Stimulated activated CD8-positive, alpha-beta memory T cell treated with anti-CD3 and anti-CD28 coated beads, Interleukin-15, amount 100 ng/mL, for 48 hours (primary cell): ENCODE measurements at places on chromosomes 2 and 18.

- no peak for DNase-seq
Observed at GRCh38 chr2:10919771-10920621, 8.3 kb downstream of the KCNF1 start.

DNA sequence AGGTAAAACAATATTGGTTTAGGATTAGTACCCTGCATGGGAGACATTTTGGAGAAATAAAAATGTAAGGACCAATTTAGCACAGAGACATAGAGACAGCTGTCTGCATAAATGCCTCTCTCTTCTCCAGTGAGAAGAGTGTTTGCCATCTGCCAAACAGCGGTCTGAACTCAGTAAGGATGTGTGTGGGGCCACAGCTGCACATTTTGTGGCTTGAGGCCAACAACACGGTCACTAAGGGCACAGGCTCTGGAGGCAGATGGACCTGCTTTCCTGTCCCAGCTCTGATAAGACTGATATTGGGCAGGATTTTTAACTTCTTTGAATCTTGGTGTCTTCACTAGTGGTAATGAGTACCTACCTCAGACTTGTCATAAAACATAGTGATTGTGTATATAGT lies 10.2 kb downstream of the ZBTB14 start:
- DNase-seq: no peak

DNA sequence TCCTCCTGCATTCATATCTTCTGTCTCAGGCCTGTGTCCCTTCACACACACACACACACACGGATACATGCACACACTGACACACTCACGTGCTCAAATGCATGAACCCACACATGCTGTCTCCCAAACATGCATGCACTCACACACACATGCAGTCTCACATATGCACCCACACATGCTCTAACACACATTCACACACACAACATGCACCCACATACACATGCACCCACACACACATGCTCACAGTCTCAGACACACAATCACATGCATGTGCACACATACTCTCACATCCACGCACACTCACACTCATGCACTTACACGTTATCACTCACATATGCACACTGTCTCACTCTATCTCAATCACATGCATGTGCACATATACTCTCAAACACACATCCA lies 1.9 kb upstream of the CD226 start:
- DNase-seq: no peak

DNA sequence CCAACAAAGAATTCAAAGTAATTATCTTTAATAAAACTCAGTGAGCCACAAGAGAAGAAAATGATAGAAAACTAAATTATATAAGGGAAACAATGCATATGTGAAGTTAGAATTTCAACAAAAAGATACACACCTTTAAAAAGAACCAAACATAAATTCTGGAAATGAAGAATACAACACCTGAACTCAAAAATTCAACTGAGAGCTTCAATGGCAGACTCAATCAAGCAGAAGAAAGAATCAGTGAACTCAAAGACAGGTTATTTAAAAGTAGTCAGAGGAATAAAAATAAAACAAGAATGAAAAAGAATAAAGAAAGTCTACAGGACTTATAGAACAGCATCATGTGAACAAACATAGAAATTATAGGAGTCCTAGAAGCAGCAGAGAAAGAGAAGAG lies 73.4 kb downstream of the L3MBTL4 start:
- no peak for DNase-seq

- DNase-seq: no peak
Observed at GRCh38 chr2:134218414-134218813, 35.5 kb upstream of the MGAT5 start.

- DNase-seq: no peak
Observed at GRCh38 chr18:67586101-67586500, 69.6 kb upstream of the DSEL start.

GRCh38 chr2:100945930-100946607 lies 56.0 kb upstream of the RPL31 start:
- no peak for DNase-seq

GRCh38 chr2:101064868-101065549 lies 62.9 kb downstream of the RPL31 start:
- no peak for DNase-seq

GRCh38 chr18:58412844-58413666 lies 215.8 kb downstream of the ALPK2 start:
- no peak for DNase-seq

DNA sequence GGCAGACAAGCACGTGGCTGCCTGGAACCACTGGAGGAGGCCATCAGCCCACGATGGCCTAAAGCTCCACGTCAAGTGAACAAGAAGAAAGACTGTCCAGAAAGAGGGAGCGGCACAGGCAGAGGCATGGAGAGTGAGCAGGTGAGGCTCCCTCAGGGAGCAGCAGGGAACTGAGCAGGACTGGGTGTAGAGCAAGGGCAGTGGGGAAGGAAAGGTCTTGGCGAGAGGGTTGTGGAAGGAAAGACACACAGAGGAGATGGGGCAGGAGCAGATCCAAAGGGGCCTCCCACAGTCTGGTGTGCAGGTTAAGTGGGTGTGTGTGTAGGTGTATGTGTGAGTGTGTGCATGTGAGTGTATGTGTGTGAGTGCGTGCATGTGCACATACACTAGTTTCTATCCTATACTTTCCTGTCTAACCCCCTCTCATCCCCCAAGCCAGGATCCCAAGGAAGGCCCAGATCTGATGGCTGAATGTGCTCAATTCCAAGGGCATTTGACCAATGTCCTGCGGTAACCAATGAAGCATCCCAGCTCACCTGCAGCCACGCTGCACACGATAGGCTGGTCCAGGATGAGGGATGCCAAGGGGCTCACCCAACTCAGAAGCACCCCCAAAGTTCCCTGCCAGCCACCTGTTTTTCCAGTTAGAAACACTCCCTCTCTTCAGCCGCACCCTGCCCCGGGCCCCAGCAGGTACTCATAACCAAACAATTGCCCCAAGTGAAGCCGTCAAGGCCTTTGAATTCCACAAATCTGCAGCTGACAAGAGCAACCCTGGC lies 262.5 kb upstream of the RAB6C start:
- DNase-seq: no peak

DNA sequence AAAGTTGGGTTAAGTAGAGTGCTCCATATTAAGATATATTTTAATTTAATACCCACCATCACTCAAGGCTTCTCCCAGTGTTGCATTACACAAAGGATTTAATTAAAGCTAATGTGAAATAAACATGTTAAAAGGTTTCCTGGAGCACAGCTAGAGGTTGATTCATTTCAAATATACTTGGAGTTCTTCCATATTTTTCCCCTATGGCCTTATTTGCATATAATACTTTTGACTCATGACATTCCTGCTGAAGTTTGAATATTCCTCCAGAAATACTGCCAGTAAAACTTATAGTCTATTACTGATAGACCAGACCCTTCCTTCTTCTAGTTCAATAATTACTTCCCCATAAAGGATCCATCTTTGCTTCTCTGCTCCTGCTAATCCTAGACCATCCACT lies 227.5 kb downstream of the GULP1 start:
- no peak for DNase-seq

DNA sequence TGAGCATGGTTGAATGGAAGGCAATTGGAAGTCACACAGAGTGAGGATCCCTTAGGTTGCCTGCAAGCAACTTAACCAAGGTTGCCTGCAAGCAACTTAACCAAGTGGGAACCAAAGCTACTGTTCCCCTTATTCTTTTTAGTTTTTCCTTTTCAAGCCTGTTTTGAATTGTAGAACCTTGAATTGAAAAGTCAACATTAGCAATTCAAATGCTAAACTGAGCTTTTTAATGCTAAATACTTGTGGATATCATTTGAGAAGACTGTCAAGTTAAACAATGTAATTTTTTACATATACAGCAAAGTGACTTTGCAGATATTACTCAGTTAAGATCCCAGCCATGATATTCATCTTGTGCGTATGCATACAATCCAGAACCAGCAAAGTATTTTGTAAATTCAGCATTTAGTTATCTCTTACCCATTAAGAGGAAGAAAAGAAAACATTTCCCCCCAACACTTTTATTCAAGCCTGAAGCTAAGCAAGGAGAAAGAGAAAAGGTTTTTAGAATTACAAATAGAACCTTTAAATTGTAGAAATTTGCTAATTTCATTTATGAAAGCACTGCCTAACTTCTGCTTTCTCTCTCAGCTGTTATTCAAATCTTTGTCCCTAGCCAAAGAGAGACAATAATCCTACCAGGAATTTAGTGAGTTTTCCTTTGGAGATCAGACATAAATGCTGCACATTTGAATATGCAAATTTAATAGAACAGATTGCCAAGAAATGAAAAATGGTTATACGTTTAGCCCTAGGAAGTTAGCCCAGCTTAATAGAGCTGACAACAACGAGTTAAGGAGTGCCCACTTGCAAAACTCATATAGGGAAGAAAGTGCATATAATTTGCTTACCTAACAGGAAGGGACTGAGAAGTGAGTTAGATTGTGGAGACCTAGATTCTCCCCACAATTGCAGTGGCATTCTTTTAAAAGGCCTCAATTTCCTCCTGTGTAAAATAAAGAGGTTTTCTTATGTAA lies 643.2 kb upstream of the PIK3C3 start:
- DNase-seq: no peak

GRCh38 chr18:57149531-57149930 lies 2.6 kb downstream of the BOD1L2 start:
- no peak for DNase-seq

DNA sequence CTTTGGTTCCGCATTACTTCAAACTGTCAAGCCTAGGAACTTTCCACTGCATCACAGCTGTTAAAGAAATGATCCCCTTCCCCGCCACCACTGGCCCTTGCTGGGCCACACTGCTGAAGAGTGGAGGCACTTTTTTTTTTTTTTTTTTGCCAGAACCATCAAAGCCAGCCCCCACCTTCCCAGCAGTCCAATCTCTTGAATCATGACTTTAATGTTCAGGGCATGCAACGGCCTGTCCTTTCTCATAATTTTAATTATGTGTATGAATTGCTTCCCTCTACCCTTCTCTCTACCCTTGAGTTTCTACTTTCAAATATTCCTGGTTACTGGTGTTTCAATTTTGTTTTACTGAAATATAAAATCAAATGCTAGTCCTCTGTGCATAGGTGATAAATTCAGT lies 102.1 kb upstream of the LMAN1 start:
- DNase-seq: no peak

DNA sequence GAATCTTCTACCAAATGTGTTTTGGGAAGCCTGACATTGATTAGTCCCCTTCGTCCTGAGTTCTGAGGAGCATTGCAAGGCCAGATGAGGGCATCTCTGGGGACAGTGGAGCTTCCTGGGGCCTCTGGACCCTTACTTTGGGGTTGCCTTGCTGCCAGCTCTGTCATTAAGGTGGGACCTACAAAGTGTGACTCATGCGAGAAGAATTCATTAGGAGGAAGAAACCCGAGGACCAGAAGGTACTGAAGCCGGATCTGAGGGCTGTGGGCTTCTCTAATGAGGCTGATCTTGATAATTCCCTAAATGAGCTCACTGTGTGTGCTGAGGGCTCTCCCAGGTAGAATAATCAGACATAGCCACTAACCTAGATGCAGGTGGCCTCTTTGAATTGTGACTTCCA lies 695 bp upstream of the SCYGR2 start:
- no peak for DNase-seq

GRCh38 chr18:74541703-74542555 lies 7.6 kb downstream of the CNDP1 start:
- no peak for DNase-seq

DNA sequence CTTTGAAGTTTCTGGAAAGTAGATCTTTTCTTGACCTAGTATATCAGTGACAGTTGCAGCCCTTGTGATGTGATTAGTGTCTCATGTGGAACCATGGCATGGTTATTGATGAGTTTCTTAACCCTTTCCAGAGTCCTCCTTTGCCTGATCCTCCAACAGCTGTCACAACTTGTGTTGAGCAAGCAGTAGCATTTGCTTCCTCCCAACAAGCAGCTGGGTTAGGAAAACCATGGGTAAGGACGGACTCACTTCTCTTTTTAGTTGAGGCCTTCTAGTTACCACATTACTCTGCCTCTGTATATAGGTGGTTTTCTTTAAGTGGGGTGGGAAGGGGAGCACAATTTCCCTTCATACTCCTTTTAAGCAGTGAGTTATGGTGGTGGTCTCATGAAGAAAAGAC lies 96.3 kb downstream of the XRCC5 start:
- DNase-seq: no peak

DNA sequence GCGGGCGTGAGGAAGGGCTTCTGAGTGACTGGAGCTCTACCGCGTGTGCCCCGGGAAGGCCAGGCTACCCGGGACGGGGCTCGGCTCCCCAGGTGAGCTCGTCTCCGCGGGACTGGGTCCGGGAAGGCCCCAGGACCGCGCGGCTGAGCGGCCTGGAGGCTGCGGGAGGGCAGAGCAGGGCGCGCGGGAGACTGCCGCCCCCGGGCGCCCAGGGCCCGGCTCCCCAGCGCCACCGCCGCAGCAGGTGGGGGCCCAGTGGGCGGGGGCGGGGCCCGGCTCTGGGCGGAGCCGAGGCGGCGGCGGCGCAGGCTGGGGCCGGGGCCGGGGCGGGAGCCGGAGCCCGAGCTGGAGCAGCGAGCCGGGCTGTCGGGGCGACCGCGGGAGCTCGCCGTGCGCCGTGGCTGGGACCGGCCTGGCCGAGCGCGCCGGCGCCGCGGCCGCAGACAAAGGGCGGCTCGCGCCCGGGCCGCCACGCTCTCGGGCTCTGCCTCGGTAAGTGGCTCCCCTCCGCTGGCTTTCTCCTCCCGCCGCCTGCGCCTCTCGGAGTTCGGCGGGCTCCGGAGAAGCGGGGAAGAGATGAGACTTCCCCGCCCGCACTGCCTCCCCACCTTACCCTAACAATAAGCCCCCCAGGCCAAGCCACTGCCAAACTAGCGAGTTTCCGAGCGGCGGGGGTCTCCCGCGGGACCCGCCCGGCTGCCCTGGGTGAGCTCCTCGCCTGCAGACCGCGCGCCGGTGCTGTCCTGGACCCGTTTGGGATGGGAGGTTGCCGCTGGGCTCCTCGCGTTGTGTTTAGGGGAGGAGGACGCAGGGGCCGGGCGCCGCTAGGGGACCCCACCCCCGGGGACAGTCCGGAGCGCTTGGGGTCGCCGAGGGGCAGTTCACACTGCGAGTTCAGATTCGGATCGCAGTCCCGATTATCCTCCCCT lies at the start of gene MAPK4:
TSS of gene MAPK4 (plus strand) at position 336 of the 929 bp plus-strand sequence. CDS start 103,872 bp downstream, outside the sequence.
- no peak for DNase-seq

GRCh38 chr2:237185553-237185925 lies 99.8 kb downstream of the COPS8 start:
- DNase-seq: no peak

DNA sequence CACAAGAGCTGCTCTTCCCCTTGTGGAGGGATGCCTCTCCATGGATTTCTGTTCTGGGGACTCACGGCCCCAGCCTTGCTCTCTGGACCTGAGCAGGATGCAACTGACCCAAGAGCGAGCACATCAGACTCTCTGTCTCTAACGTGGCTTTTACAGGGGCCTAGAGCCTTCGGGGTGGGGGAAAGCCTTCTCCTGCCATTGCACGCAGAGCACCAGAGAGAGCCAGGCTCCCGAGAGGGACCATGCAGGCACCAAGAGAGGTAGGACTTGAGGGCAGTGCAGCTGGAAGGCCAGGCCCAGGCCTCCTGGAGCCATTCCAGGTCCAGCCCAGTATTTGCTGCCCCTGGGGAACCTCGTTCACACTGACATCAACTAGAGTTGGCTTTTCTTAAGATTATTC lies 475.6 kb upstream of the MYT1L start:
- no peak for DNase-seq
